Smooth muscle cell of the umbilical artery (primary cell): ENCODE measurements at places on chromosomes 16 and 17. TPM values are rescaled to one million over a fixed set of nuclear protein-coding genes. Genes with fewer than 3 reads are reported as not detected.

The ATP2A1 gene
- total RNA-seq: under 0.01 and 1.0 TPM in 2 replicates

The NGFR gene
- under 0.01 and 0.28 TPM in 2 replicates for total RNA-seq

The CCL17 gene
- total RNA-seq: not detected in 2 replicates

The NPIPB6 gene
- total RNA-seq: 1.5 and 1.6 TPM in 2 replicates

The RNF157 gene
- 0.05 and 1.8 TPM in 2 replicates for total RNA-seq
